ENCODE measurements at places on chromosomes 3 and 15. TPM values are rescaled to one million over a fixed set of nuclear protein-coding genes. Genes with fewer than 3 reads are reported as not detected.

DNA sequence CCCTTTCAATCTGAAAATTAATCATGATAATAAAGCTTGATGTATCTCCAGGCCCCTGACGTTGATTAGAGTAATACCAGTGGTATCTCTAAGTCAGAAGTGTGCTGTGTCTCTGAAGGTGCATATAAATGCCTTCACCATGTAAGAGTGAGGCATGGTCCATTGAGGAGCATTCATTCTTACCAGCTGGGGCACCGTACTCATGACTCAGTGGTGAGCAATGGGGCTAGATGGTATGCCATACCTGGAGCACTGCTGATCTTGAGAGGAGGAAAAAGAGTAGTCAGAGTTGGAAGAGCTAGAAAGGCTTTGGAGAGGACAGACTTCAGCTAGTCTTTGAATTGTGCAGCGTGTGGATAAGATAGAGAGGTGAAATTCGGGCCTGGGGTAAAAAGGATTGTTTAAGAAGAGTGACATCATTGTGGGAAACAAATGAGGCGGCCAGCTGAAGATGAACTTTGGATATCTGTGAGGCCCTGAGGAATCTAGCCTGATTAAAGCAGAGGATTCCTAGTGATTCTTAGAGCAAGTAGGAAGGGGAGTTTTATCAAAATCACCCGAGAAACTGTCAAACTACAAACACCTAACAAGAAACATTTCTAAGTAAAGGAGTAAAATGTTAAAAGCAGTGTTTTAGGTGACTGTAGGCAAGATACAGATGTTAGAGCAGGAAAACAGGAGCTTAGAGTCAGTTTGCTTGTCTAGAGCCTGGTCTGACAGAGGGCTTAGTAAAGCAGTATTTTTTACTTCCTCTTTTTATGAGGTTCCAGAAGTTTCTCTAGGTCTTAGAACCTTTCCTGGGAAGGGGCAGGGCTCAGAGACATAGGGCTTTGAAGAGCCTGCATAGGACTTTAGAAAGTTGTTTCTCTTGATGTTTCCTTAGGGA lies 13.6 kb downstream of the TMOD3 start:
- no peak for DNase-seq

DNA sequence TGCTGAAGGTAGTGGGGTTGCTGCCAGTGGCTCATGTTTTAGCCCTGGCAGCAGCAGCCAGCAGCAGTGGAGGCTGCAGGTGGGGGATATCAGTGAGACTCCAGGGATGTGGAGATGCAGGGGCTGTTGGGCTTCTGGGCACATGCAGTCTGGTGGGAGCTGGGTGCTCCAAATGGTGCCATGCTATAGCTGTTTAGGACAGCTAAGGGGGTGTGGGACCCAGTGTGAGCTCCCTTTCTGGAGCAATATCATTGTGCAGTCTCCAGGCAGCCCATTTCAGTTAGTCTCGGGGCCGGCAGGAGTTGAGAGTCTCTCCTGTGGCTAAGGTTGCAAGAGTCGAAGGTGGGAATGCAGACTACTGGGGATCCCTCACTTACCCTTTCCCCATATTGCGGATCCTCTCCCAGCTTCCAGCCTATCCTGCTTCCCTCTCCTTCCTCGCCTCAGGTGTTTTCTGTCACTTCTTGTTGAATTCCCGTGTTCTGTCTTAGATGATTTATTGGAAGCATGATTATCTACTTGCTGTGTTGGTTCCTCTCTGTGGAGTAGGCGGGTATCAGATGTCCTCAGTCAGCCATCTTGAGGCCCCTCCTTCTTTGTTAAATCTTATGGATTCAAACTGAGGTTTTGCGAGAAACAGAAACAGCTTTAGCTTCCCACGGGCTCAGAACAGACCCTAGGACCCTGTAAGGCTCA lies 112.0 kb downstream of the FAM43A start:
- no peak for DNase-seq

GRCh38 chr3:8891774-8892173 lies 71.5 kb downstream of the RAD18 start:
- DNase-seq: no peak

DNA sequence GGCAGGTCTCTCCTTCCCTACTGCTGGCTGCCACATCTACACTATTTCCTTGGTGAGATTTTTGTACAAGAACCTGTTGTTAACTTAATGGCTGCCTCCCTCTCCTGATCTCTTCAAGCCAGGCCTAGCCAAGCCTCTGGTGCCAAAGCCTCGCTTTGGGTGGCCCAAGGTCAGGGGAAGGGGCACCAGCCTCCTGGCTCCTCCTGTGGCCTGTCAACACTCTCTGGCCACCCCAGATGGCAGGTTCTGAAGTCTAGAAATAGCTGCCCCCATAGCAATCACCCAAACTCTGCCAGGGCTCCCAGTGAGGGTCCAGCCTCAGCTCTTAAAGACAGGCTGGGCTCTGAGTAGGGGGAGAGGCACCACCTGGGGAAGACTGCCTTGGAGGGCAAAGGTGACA lies 5.0 kb downstream of the IFRD2 start:
- DNase-seq: no peak

DNA sequence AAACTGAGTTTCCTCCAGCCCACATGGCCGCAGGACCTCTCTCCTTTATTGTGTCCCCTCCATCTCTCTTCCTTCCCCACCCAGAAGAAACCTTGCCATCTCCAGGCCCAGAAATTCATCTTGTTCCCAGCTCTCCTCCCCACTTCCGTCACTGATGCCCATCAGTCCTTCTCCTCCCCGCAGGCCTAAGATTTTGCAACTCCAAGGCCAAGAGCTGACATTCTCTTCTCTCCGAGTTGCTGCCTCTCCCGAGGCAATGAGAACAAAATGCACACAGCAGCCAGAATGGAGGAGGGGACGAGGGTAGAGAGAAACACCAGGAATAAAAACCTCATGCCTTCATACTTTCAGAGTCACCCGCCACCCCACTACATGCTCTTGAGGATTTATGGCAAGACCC lies 526.5 kb upstream of the PROK2 start:
- DNase-seq: no peak

DNA sequence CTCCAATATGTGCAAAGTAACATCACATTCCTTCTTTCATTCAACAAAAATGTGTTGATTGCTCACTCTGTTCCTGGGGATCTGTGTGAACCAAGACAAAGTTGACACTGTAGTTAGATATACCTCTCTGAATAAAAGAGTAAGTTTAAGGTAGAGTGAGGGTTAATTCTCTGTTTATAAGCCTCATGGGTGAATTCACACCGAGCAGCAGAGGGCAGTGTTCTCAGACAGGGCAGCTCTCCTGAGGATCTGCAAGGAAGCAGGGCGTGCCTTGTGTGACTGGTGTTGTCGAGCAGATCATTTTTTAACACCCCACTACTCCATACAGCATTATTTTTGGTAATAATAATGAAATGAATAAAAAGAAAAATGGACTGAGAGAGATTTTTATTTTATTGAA lies 34.4 kb downstream of the PAQR9 start:
- no peak for DNase-seq

- peak; percentile 49 for DNase-seq
These were observed 42.9 kb downstream of the TNFAIP8L3 start for GRCh38 chr15:51051776-51052175.

DNA sequence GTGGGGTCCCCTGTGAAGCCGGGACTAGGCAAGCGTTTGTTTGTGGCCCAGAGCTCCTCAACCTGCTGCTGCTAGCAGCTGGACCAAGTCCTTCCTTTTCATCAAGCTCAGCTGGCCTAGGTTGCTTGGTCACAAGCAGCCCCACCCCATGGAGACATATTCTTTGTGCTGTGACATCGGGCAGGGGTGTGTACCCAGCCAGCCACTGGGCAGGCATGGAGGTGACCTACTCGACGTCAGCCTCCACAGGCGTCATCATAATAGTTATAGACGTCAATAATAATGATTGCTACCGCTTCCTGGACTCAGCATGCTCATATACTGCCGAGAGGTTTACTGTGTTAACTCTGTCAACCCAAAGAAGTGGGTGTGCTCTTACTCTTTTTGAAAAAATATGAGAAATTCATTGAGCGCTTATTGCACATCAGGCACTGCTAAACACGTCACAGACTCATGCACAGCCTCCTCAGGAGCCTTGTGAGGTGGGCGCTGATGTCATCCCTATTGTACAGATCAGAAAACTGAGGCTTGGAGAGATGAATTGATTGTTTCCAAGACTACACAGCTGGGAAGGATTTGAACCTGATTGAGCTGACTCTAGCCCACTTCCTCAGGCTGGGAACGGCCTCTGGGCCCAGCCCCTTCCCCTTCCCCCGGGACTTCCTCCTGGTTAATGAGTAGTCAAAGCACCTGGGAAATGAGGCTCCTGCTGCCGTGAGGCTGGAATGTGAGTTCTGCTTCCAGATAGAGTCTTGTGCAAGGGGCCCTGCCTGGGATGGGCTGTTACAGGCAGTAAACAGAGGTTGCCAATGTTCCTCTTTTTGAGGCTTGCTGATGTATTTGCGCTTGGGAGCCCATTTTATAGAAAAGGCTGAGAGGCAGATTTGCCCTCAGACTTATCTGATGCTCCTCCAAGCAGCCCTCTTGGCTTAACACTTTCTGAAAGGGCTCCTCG lies 16.2 kb downstream of the SLC6A6 start:
- DNase-seq: no peak

DNA sequence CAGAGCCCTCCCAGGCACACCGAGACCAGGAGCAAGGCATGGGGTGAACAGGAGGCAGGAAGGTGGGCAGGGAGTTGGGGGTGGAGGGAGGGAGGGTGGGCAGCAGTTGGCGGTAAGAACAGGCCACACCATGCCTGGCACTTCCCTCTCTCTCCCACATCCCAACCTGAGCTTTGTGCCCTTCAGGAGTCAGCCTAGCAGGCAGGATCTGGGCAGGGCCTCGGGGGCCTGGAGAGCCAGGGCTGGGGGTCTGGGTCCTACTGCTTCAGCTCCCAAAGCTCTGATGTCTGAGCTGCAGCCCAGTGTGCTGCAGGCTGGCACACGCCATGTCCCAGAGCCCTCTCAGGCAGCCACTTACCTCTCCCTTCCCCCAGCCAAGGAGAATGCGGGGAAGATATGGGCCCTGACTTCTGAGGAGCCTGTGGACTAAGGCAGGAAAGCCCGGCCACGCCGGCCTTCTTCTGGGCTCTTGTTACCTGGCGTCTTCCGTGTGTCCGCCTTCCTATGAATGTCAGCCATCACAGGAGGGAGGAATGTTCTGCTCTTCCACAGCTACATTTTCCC lies 2.9 kb upstream of the MYL3 start:
- DNase-seq: no peak

- no peak for DNase-seq
These were observed 1078.9 kb downstream of the TUSC7 start for GRCh38 chr3:117788506-117788905.

DNA sequence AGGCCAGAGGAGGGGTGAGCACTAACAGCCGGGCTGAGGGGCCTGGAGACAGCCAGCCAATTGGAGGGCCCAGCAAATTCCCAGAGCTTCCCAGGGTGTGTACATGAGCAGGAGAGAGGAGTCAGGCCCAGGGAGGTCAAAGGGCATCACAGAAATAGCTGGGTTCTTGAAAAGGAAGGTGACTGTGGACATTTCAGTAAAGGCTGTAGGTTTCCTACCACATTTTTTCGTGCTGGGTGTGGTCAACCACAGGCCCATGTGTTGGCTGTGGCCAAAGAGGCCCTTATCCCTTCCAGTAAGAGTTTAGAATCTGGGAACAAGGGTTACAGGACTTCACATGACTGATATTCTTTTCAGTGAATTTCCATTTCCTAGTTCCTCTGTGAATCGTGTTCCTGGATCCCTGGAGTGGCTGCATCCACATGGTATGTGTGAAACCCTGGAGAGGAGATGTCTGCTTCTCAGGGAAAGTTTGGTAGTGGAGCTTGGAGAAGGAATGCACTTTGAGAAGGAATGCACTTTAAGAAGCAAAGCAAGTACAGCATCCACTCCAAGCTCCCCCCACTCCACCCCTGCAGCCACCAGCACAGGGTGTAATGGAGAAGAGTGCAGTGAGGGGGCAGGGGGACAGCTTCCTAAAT lies 73.2 kb upstream of the HEG1 start:
- DNase-seq: no peak

DNA sequence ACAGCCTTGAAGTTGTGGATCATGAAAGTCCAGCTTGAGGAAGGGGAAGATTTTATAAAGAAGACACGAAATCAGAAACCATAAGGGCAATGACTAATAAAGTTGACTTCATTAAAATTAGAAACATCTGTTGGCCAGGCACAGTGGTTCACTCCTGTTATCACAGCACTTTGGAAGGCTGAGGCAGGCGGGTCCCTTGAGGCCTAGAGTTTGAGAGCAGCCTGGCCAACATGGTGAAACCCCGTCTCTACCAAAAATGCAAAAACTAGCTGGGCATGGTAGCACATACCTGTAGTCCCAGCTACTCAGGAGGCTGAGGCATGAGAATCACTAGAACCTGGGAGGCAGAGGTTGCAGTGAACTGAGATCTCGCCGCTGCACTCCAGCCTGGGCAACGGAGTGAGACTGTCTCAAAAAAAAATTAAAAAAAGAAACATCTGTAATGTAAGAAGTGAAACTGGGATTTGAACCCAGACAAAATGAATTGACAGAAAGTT lies 7.9 kb upstream of the UBXN7 start:
- no peak for DNase-seq

DNA sequence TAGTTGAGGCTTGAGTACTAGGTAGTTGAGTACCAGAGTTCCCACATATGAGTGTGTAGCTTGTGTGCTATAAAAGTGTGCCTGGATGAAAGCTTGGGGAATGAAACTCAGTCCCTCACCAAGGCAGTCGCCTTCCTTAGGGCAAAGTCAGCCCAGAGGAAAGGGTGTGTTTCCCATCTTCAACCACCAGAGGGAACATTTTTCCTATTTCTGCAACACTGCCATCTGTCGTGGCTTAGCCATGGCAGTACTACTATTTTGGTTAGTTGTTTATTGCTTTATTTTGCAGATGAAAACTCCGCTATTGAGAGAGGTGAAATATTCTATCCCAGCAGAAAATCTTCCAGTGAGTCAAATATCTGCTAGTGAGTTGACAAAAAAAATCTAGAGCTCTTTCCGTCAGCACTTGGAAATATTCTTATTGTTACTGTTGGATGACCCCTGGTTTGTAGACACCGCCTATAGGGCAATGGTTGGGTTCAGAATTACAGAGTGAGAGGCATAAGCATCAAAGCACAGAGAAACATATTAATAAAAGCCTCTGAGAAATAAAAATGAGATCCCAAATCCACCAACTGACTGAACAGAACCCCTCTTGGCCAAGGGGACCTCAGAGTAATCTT lies 239.9 kb downstream of the CPNE4 start:
- DNase-seq: peak; percentile 16

Gene ZNF660
- polyA plus RNA-seq: 4.1 TPM

Gene CHRNA7
- polyA plus RNA-seq: 2.5 TPM

Gene HAUS2
- polyA plus RNA-seq: 14.5 TPM

Gene NDN
- polyA plus RNA-seq: 198 TPM

Gene SOX14
- polyA plus RNA-seq: not detected

Gene PPP1R14D
- 0.19 TPM for polyA plus RNA-seq

Gene CCR9
- polyA plus RNA-seq: not detected

Measured in forelimb muscle (tissue), 1 donor.